ENCODE measurements at places on chromosomes 1 and 21. TPM values are rescaled to one million over a fixed set of nuclear protein-coding genes. Genes with fewer than 3 reads are reported as not detected.

The LAMB3 gene
- total RNA-seq: 3.9 TPM

The FAM72C gene
- 0.64 TPM for total RNA-seq

The ADCY10 gene
- not detected for total RNA-seq

The ZBTB7B gene
- 15.8 TPM for total RNA-seq

The LCE1F gene
- not detected for total RNA-seq

The SAMD11 gene
- 2.2 TPM for total RNA-seq

The HMCN1 gene
- total RNA-seq: 5.2 TPM

The PCBP3 gene
- total RNA-seq: 1.3 TPM

The ANGPTL1 gene
- total RNA-seq: 4.3 TPM

The ARHGEF16 gene
- 0.97 TPM for total RNA-seq

The VCAM1 gene
- total RNA-seq: 54.8 TPM

The IFNGR2 gene
- 52.5 TPM for total RNA-seq

The GPR37L1 gene
- total RNA-seq: under 0.01 TPM

The SLC25A44 gene
- 18.6 TPM for total RNA-seq

The HSPG2 gene
- 166 TPM for total RNA-seq

The COL11A1 gene
- 19.6 TPM for total RNA-seq

The NR0B2 gene
- not detected for total RNA-seq

The PTGFR gene
- 7.7 TPM for total RNA-seq

The SFN gene
- total RNA-seq: 0.32 TPM

The NPHS2 gene
- not detected for total RNA-seq

The IL6R gene
- 11.6 TPM for total RNA-seq

The WNT9A gene
- total RNA-seq: 0.32 TPM

The OR2T29 gene
- not detected for total RNA-seq

The TSNAX gene
- total RNA-seq: 51.8 TPM

The PLA2G2C gene
- total RNA-seq: not detected

The CELF3 gene
- total RNA-seq: not detected

The TSACC gene
- not detected for total RNA-seq

The SPATA45 gene
- 0.43 TPM for total RNA-seq

The RYR2 gene
- not detected for total RNA-seq

The SPATA1 gene
- 0.97 TPM for total RNA-seq

The SLC2A5 gene
- 2.2 TPM for total RNA-seq

The NTMT2 gene
- not detected for total RNA-seq

The USF1 gene
- total RNA-seq: 62.2 TPM

The OR14K1 gene
- not detected for total RNA-seq

The MRPS21 gene
- 28.7 TPM for total RNA-seq

The UTS2 gene
- not detected for total RNA-seq

The DMRTA2 gene
- total RNA-seq: 0.32 TPM

The GLIS1 gene
- total RNA-seq: 0.43 TPM

The S100A5 gene
- total RNA-seq: 0.32 TPM

The PGD gene
- total RNA-seq: 74.1 TPM

The ROR1 gene
- 10.3 TPM for total RNA-seq

The GBP1 gene
- total RNA-seq: 88.3 TPM

The B4GALT2 gene
- total RNA-seq: 91.5 TPM

The CCDC24 gene
- 3.5 TPM for total RNA-seq

The NEK2 gene
- 10.0 TPM for total RNA-seq

The TMPRSS2 gene
- total RNA-seq: not detected

The DYNLT4 gene
- total RNA-seq: not detected

The NKAIN1 gene
- total RNA-seq: not detected

The LCE1C gene
- not detected for total RNA-seq

The AADACL4 gene
- total RNA-seq: not detected

The SYCP1 gene
- not detected for total RNA-seq

The HSD3B2 gene
- total RNA-seq: not detected

The ARHGEF11 gene
- 35.8 TPM for total RNA-seq

The OPTC gene
- total RNA-seq: not detected

The OR2L8 gene
- total RNA-seq: not detected

The LCA5L gene
- 0.97 TPM for total RNA-seq

The OR6N2 gene
- not detected for total RNA-seq

The C1orf53 gene
- total RNA-seq: 5.6 TPM

The DENND1B gene
- total RNA-seq: 21.6 TPM
